Heart right ventricle (tissue), 16 donors: ENCODE measurements at places on chromosomes 6 and 20. TPM values are rescaled to one million over a fixed set of nuclear protein-coding genes. Genes with fewer than 3 reads are reported as not detected.

GRCh38 chr6:68653706-68654089 is 18.6 kb downstream of the ADGRB3 start:
- H3K4me3 ChIP-seq: no peak overlapping the region
- no peak for DNase-seq
- no peak overlapping the region for H3K27ac ChIP-seq

DNA sequence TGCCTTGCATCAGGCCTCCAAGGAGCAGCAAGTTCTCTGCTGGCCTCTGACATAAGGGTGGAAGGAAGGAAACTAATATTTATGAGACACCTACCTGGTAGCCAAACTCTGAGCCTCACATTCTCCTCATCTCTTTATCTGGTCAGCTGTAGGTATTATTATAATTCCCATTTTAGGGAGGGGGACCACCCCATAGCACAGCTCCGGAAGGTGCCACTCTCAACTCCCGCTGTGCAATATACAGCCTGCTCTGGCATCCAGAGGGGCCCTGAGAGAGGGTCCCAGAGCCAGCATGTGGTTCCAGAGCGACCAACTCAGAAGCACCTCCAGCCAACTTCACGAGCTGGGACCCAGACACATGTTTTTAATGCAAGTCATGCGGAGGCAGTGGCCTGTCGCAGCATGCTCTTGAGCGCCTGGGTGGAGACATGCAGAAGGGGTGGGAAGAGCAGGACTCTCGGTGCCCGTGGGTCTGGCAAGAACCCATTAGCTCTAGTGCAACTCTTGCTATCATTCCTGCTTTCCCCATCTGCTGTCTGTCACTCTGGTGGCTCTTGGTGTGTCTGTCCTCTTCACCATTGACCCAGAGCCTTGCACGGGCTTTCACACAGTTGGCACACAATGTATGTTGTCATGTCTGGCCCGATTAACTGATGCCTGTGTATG is 15.0 kb upstream of the MYMX start:
- no peak overlapping the region for H3K4me3 ChIP-seq
- peak overlapping the region; percentile 82 for H3K27ac ChIP-seq
- no peak for DNase-seq

RIPPLY2 gene
- not detected for total RNA-seq

GRCh38 chr6:34491091-34491430 is 25.2 kb downstream of the PACSIN1 start:
- no peak overlapping the region for H3K4me3 ChIP-seq
- no peaks in the 10 kb centered on the region for H3K4me1 ChIP-seq
- H3K27me3 ChIP-seq: no peaks in the 10 kb centered on the region
- no peak for DNase-seq
- H3K27ac ChIP-seq: no peak overlapping the region
- no peaks in the 10 kb centered on the region for H3K36me3 ChIP-seq
